Fibroblast of skin of scalp (primary cell): ENCODE measurements at places on chromosomes 5 and 9.

GRCh38 chr9:127746959-127747569 is 12.0 kb upstream of the TOR2A start:
- DNase-seq = no peak

- DNase-seq = no peak
Observed at GRCh38 chr9:36517131-36517530, 55.6 kb upstream of the MELK start.

DNA sequence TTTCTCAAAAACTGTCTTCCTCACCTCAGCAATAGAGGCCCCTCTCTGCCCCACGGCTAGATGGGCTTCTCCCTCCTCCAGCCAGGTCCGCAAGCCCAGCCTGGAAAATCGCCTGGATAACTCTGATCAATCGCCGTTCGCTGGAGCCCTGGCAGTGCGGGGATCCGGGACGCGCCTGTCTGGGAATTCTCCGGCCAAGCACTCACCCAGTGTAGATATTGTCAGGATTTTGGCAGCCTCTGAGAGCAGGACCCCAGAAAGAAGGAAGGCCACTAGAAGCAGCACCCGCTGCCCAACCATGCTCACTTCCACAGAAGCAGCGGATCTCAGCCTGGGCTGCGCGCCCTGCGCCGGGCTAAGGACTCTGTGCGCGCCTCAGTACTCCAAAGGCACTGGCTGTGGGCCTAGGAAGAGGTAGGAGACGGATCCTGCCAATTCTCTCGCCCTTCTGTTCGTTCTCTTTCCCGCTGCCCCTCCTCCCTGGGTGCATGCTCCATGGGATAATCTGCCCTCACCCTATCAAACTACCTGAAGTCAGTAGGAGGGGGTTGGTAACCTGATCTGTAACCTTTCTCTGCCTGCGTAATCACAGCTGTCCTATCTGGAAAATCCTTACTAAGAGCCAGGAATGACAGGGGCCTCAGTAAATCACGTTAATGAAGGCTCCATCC is at the start of gene UGT3A1:
Gene UGT3A1 (minus strand): TSS at position 450 of the 671 bp plus-strand sequence. CDS start 150 bp downstream, at position 300.
- DNase-seq = no peak

- no peak for DNase-seq
Observed at GRCh38 chr5:87155106-87155505, 112.6 kb upstream of the RASA1 start.

DNA sequence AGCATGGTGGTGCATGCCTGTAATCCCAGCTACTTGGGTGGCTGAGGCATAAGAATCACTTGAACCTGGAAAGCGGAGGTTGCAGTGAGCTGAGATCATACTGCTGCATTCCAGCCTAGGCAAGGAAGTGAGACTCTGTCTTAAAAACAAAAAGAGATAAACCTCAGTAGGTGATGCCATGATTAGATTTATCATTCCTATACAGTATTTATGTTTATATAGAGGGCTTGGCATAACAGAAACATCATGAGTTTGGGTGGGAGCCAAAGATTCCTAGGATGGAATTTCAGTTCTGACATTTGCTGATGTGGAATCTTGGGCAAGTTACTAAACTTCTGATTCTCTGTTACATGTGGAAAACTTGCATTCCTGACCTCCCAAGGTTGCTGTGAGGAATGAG is 22.3 kb downstream of the RFK start:
- DNase-seq = peak; percentile 89

GRCh38 chr5:97131139-97131710 is 11.2 kb downstream of the LIX1 start:
- DNase-seq = peak; percentile 2

- peak; percentile 57 for DNase-seq
Observed at GRCh38 chr9:126952205-126952977, 37.8 kb downstream of the RALGPS1 start.

DNA sequence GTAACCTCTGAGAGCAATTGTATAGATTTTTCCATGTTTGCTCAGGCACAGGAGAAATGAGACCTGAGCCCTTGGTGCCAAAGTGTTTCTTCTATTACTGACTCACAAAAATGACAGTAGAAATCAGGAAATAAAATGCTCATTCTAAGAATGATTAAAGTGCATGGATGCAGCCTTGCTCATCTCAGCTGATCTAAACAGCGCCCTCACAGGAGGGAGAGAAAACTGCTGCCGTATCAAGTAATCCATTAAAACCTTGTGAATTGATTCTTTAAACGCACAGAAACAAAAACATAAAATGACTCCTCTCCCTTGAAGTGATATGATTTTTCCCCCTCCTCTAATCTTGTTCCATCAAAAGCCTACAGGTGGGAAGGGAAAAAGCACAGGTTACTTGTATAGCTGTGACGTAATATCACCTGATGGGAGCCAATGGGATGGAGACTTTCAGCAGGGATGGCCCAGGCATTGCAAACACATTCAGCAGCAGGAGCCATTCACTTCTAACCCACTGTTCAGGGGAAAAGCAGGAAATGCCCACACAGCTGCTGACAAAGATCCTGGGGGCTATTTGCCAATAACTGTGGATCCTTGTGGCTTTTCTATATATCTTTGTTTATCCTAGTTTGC is 76.7 kb downstream of the PLCXD3 start:
- DNase-seq = no peak

GRCh38 chr9:35716230-35716629 is 15.8 kb downstream of the TLN1 start:
- no peak for DNase-seq

DNA sequence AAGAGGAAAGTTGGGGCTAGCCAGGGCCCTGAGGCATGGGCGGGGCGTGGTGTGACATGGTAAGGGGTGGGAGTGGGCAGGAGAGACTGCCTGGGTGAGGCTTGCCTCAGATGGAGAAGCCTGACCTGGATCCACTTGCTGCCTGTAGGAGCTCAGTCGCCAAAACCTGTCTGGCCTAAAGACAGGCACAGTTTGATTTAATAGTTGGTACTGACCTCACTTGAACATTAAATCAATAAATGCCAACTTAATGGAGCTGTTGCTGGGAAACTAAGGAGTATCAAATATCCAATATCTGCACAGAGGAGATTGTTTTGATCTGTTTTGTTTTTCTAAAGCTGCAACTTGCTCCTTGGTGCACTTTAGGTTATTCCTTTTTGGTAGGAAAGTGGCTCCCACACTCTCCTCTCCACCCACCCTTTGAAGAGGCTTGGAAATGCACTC is 86.4 kb downstream of the RCL1 start:
- DNase-seq = no peak

- no peak for DNase-seq
Observed at GRCh38 chr9:18143073-18143745, 330.7 kb upstream of the ADAMTSL1 start.

GRCh38 chr5:174189654-174190541 is 144.4 kb downstream of the NSG2 start:
- no peak for DNase-seq

- DNase-seq = peak; percentile 74
Observed at GRCh38 chr9:94213511-94214124, 45.5 kb upstream of the ZNF169 start.

GRCh38 chr5:167918813-167919483 is 372.5 kb upstream of the WWC1 start:
- DNase-seq = no peak

DNA sequence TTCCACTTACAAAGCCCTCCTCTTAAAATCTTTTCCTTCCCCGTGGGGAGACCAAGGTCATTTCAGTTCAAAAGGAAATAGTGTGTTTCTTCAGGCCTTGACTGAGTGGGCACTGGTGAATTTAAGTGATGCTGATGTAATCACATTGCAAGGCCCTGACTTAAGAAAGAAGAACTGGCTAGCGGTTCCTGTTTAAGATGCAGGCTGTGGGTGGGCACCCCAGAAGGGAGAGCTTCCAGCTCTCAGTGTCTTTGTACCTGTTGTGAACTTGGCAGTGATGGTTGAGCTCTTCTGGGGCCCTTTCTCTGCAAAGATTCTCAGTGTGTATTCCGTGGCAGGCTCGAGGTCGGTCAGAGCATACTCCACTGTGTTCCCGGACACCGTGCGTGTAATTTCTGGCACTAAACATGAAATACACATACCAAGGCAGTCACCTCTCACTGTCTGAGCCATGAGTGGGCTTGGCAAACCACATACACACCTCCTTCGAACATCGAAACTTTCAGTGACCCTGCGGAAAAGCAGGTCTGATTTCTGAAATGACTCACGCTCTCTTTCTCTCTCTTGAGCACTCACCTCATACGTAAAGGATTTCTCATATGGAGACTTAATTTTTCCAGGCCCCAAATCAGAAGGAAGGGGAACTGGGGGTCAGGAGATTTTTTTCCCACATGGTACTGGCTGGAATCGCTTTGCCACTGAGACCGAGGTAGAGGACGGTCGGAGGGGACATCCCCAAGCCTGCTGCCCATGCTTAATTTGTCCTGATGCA is 81.9 kb downstream of the TNC start:
- DNase-seq = peak; percentile 93

DNA sequence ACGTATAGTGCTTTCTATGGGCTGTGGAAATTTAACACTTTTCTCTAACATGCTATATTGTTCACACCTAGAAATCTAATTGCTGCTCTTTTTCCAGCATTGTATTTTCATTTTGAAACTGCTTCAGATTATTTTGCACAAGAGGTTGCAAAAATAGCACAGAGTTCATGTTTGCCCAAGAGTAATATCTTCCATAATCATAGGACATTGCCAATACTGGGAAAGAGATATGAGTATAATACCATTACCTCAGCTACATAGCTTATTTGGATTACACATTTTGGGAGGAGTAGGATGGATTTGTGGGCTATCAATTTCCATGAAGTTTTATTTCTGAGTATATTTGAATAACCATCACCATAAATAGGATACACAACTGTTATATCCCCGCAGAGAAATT is 717.1 kb downstream of the CDH9 start:
- DNase-seq = no peak

DNA sequence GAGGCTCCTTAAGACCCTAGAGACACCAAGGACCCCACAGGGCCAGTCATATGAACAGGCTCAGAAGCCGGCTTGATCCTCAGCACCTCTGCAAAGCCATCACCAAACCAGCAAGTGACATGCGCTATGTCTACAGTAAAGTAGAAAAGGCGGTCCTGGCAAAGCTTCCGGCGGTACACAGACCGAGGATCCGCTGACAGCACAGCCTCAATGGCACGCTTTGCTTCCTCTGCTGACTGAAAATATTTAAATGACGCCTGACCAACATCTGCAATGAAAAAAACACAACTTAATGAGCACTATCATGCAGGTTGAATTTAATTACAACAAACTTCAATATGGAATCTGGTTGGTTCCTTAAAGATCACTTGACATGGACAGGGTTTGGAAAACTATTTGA is 17.6 kb downstream of the TRMO start:
- no peak for DNase-seq

GRCh38 chr5:53900677-53901076 is 340.2 kb downstream of the NDUFS4 start:
- no peak for DNase-seq

GRCh38 chr9:101387871-101388506 is 3.2 kb upstream of the BAAT start:
- DNase-seq = peak; percentile 50
